ENCODE measurements at places on chromosomes 3 and 15.

DNA sequence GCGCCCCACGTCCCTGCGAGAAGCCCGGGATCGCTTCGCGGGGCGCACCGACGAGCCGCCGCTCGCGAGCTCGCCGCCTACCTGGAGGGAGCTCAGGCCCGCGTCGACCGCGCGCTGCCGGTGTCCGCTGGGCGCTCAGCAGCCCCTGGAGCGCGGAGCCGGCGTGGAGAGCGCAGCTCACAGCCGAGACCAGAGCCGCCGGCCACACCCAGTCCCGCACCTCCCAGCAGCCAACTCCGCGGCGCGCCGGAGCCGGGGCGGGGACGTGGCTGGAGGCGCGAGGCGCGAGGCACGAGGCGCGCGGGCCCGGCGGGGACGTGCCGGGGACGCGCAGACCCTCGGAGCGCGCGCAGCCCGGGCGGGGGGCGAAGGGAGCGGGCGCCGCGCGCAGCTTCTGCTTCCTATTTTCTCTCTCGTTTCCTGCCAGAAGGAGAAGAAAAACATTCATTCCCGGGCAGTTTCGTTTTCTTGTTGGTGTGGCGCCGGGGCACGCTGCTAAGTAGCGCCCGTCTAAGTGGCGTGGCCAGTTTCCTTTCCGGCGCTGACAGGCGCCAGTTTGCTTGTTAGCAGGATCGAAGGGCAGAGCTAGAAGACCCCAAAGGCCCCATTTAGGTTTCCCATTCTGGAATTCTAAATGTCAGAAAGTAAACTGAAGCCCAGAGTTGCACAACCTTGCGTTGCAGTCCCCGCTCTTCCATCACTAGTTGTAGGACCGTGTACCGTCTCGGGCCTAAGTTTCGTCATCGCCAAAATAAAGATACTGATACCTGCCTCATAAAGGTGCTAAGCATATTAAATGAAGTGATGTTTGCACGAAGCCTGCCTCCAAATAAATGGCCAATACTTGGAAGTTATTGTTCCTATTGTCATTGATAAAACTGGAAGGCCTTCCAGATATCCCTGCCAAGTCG is at the start of gene GNB4:
Gene GNB4 (minus strand): TSS at position 206 of the 911 bp plus-strand sequence. CDS start 25,270 bp downstream, outside the sequence.
- DNase-seq, result peak; percentile 95

DNA sequence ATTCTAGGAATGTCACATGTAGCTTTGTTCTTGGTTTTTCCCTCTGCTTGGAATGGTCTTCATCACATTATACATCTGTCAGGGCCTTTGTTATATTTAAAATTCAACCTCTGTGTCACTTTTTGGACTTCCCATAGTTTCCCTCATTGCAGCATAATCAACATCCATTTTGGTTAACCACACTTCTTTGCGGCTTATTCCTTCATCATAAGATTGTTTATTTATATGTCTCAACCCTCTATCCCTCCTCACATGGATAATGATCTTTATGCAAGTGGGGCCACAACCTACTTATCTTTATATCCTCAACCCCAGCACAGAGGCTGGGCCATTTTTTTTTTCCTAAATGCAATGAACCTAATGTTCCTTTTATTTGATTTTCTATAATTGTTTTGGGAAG is 260.0 kb upstream of the THBS1 start:
- no peak for DNase-seq

- DNase-seq, result no peak
These were observed 98.2 kb downstream of the ZNF609 start for GRCh38 chr15:64558460-64559179.

DNA sequence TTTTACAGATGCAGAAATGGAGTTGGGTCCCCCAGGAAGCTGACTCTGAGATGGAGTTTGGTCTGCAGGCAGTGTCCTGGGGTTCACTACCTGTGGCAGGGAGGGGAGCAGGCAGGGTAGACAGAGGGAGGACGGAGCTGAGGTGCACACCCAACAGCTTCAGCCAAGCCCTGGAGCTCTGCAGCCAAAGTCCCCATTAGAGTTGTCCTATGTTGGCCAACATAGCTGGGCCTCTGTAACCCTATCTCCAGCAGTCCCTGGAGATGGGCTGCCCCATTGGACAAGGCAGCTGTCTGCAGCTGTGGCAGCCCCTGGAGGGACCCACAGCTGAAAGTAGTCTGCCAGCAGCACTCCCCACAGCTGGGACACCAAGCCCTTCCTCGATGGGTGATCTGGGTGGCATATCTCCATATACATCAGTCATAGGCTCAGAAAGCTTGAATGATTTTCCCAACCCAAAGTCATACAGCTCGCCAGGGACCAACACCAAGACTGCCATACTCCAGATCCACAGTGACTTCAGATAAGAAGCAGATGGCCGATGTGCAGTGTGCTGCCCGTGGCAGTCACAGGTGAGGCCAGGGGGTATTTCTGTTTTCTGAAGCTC is 31.9 kb downstream of the STARD5 start:
- no peak for DNase-seq
